ENCODE measurements at places on chromosomes 5 and 9. TPM values are rescaled to one million over a fixed set of nuclear protein-coding genes. Genes with fewer than 3 reads are reported as not detected.

The ZFP37 gene
- total RNA-seq = 0.30 TPM

GRCh38 chr9:121772600-121773285 lies 121.3 kb downstream of the DAB2IP start:
- no peak for DNase-seq

DNA sequence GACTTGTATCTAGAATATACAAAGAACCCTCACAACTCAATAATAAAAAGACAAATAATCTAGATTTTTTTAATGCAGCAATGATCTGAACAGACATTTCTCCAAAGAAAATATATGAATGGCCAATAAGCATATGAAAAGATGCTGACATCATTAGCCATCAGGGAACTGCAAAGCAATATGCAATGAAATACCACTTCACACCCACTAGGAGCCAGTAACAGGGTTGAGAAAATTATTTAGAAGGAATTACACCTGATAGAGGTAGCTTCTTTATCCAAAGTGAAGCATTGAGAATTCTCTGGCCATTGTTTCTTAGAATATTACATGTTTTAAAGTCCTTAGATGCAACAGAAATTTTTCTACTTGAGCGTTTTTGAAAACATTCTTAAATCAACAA lies 316.9 kb downstream of the KCNN2 start:
- no peak for DNase-seq

The OR1J2 gene
- total RNA-seq = not detected

The PCDHGA8 gene
- total RNA-seq = 0.07 TPM

DNA sequence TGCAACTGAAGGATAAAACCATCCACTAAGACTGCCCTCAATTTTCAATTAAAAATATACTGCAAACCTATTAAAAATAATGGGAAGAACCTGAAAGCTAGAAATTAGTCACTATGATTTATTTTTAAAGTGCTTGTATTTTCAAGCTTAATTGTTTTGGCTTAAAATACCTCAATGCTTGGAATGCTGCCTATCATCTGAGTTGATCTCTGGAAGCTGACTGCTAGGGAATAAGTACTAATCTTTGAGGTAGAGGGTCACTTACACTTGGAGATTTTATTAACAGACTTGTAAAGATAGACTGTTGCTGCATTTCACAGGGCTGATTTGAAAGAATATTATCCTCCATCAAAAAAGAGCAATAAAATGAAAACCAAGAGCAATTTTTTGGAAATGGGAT lies 6.2 kb downstream of the PCSK1 start:
- no peak for DNase-seq

DNA sequence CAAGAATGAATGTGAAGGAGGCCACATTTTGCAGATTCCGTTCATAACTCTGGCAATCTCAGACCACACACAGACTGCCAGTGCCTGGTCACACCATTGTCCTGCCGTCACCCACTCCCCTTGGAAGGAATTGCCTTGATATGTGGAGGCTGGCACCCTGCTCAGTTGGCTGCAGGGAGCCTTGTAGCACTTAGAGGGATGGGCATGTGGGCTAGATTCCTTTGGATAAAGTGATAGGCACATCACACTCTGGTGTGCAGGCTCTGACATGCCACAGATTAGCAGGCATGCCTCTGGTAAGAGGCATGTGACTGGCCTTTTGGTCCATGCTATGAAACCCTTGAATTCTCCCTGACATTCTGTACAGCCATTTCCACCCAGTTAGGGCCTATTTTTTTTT lies 254.6 kb upstream of the PIK3R1 start:
- DNase-seq = no peak

DNA sequence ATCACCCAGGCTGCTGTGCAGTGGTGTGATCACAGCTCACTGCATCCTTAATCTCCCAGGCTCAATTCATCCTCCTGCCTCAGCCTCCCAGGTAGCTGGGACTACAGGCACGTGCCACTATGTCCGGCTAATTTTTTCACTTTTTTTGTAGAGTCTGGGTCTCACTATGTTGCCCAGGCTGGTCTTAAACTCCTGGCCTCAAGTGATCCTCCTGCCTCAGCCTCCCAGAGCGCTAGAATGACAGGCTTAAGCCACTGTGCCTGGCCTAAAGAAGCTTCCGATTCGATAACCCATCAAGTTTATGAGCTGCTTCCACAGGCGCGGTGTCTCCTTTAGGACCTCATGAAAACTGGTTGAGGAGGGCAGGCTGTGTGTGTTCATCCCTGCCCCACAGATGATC lies 16.2 kb downstream of the COL27A1 start:
- DNase-seq = no peak

The ASPN gene
- total RNA-seq = not detected

The C5orf34 gene
- 6.3 TPM for total RNA-seq

The MLANA gene
- total RNA-seq = not detected

The WDR38 gene
- total RNA-seq = not detected

DNA sequence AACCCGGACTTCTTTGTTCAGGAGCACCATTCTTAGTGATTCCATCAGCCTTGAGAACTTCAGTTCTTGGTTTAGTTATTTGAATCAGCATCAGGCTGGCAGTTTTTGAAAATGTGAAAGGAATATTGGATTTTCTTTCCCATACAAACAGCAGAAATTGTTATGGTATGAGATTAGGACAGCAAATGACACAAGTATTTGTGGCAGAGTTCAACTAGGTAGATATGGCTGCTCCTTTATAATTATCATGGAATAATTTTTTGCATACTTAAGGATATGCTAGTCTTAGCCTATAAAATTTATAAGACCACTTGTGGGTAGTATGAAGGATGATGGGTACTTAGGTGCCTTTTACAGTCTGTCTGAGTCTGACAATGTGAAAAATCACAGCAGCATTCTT lies 25.5 kb downstream of the ERAP2 start:
- DNase-seq = no peak

- DNase-seq = no peak
Observed at GRCh38 chr5:160833806-160834205, 18.2 kb downstream of the ATP10B start.

The CLTB gene
- 57.9 TPM for total RNA-seq

GRCh38 chr5:158014372-158014771 lies 155.4 kb upstream of the CLINT1 start:
- DNase-seq = no peak

- no peak for DNase-seq
Observed at GRCh38 chr9:136378170-136379002, 4.9 kb upstream of the CARD9 start.

The FOXD4L4 gene
- not detected for total RNA-seq

The SLC36A2 gene
- not detected for total RNA-seq

- DNase-seq = no peak
Observed at GRCh38 chr5:38790891-38791290, 54.9 kb upstream of the OSMR start.

The SLC6A7 gene
- not detected for total RNA-seq

The CSNK1G3 gene
- 38.2 TPM for total RNA-seq

GRCh38 chr5:68798877-68799843 lies 294.7 kb upstream of the SLC30A5 start:
- DNase-seq = no peak

DNA sequence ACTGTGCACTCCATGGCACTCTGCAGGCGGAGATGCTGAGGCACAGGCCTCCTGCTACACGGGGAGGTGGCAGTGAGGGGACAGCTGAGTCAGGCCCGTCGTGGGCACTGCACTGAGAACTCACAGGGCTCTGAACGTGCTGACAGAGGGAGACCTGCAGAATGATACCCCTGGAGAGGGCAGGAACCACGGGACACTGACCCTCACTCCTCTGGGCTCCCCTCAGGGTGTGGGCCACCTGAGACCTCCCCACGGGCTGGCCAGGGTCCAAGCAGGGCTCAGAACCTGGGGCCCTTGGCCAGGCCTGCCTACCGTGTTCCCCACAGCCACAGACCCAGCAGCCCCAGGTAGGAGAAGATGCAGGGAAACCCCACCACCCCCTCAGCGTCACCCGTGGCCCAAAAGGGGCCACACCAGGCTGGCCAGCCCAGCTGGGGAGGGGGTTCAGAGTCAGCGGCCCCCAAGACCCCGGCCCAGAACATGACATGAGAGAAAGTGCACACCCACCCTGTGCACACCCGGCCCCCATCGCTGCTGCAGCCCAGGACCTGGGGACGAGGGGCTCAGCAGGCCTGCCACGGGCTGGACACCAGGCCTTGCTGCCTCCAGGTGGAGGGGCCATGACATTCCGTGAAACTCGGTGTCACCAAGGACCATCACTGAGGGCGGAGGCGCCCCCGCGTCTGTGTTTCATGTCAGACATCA lies 30.9 kb downstream of the GLT6D1 start:
- DNase-seq = no peak

DNA sequence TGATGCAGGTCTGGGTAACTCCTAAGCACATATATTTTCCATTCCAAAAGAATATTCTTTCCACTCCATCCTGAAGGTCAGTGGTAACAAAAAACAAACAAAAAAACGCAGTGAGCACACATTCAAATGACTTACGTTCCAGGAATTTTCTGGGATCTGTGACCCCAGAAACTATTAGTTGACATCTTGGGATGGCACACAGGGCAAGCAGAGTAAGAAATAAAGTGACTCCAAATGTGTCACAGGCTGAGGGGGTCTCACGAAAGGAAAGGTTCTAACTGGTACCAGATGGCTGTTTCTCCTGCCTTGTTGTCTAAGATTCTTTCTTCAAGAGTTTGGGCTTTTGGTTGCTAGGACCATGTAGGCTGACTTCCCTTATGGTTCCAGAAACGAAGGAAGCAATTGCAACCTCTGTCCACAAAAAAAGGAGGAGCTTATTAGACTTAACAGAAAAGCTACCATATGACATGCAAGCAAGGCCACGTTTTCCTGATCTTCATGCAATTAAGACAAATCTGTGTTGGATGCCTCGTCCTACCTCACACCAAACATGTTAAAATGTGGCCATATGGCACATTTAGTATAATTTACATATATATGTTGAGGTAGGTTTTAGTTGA lies 32.7 kb downstream of the PTGS1 start:
- DNase-seq = no peak

DNA sequence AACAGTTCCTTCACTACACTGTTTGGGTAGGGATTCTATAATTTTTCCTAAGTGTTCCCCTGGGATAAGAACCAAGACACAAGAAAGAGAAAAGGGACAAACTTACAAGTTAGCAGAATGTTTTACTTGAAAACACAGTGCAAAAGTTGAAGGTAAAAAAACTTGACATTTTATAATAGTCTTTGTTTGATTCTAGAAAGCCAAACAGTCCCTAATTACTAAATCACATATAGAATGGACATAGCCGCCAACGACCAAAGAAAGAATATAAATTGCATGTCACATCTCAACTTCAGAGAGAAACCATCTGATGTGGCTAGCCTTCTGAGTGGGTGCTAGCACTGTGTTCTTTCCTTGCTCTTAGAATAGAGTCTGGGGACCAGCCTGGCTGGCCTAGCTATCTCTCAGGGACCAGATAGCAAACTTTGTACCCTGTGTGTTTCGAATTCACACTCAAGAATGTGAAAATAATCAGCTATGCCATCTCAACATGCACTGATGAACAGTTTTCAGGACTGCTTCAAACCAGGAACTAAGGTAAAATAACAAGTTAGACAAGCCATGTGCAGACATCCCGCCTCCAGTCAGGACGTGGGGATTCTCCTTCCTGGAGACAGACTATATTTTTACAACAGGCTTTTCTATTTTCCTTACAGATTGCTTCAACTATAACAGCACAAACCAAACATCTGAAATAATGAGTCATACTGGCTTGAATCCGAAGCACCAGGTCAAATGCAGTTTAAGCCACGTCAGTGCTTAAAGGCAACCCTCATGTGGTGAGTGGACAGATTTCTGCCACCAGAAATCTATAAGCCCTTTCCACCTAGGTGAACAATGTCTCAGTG lies 53.7 kb downstream of the LHFPL2 start:
- no peak for DNase-seq

The CSF1R gene
- 0.27 TPM for total RNA-seq

DNA sequence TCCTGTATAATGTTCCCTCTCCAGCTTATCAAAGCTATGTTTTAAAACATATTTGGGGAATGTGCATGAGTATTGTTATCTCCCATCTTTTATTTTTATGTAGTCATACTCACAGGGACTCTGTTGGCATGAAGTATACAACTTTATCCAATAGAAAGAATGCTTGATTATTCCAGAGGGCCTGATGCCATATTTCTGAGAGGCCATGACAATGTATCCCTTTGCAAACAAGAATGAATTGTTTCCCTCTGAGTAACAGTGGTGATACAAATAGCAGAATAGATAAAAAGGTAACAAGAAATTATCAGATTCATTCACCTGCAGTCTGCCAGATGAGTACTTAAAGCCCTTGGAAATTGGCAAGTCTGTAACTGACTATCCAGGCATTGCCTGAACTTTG lies 125.9 kb downstream of the PLK2 start:
- DNase-seq = no peak

- DNase-seq = no peak
Observed at GRCh38 chr5:59999056-59999455, 105.5 kb upstream of the PDE4D start.

The PAEP gene
- total RNA-seq = not detected

The IPO11 gene
- 52.8 TPM for total RNA-seq

- DNase-seq = no peak
Observed at GRCh38 chr5:143886651-143887638, 75.0 kb downstream of the HMHB1 start.

- no peak for DNase-seq
Observed at GRCh38 chr9:87387351-87388011, 110.2 kb upstream of the DAPK1 start.

GRCh38 chr9:71990466-71990865 lies 69.9 kb downstream of the C9orf57 start:
- no peak for DNase-seq

The TAL2 gene
- total RNA-seq = not detected
